ENCODE measurements at places on chromosomes 4 and X. TPM values are rescaled to one million over a fixed set of nuclear protein-coding genes. Genes with fewer than 3 reads are reported as not detected.

DNA sequence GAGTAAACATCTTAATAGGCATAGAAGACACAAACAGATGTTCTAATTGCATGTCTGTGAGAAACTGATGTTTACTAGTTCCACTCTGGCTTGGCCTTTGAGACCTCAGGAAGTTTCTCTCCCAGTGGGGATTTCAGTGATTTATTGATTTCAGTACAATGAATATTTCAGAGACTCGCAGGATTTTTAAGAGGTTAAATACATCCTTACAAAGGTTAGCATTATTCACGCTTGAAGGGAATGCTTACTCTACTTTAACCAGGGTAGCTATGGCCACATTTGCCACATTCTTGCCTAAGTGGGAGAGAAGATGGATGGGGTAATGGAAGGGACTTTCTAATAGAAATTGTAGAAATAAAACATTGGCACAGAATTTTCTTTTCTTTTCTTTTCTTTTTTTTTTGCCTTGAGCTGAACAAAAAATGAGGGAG lies 480.1 kb downstream of the SPRY1 start:
- H3K4me3 ChIP-seq, result no peak overlapping the region
- DNase-seq, result no peak
- H3K27ac ChIP-seq, result no peak overlapping the region
- no peaks in the 10 kb centered on the region for H3K4me1 ChIP-seq
- no peaks in the 10 kb centered on the region for H3K27me3 ChIP-seq

- no peaks in the 10 kb centered on the region for H3K27me3 ChIP-seq
- no peaks in the 10 kb centered on the region for H3K36me3 ChIP-seq
- H3K4me1 ChIP-seq, result no peaks in the 10 kb centered on the region
- no peak for DNase-seq
Observed at GRCh38 chr4:166625018-166625637, 609.2 kb downstream of the SPOCK3 start.

DNA sequence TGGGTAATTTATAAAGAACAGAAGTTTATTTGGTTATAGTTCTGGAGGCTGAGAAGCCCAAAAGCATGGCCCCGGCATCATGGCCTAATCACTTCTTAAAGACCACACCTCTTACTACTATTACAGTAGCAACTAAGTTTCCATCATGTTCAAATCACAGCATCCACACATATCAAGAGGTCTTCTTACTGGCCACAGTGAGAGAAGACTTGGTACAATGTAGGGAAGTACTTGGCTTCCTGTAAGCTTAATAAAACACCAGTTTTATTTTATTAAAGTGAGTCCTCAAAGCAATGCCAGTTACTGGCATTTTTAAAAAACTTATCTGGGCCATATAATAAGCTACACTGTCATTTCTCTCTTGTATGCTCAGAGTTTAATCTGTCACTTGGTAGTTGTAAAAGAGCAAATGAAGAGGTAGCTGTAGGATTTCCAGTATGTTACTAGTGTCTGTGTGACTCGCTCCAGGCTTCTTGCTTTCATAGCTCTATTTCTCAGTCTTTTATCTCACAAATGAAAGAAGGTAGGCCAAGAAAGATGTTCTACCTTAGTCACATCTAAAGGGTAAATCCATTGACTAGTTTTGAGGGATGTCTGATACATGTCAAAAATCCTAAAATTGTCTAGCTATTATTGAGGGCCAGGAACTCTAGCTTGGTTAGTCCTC lies 159.2 kb upstream of the CPEB2 start:
- H3K27ac ChIP-seq, result no peak overlapping the region
- no peak for DNase-seq
- H3K4me3 ChIP-seq, result no peak overlapping the region
- no peaks in the 10 kb centered on the region for H3K36me3 ChIP-seq
- no peaks in the 10 kb centered on the region for H3K27me3 ChIP-seq
- H3K4me1 ChIP-seq, result no peaks in the 10 kb centered on the region

DNA sequence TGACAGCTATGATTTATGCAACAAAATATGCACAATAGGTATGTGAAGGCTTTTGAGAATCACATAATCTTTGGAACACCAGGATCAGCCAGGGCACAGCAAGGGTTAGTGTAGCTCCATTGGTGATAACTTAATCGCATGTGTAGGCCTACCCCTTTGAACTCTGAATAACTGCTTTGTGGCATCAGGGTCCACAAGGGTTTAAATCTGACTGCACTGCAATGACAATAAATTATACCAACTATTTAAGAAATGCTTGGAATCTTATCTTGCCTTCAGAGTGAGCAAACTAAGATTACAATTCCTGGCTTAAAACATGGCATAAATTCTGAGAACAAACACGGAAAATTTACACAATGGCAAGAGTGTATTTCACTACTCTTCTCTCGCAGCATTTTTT lies 245.8 kb downstream of the FBXO8 start:
- no peaks in the 10 kb centered on the region for H3K27me3 ChIP-seq
- DNase-seq, result no peak
- no peak overlapping the region for H3K27ac ChIP-seq
- H3K4me1 ChIP-seq, result no peaks in the 10 kb centered on the region
- H3K4me3 ChIP-seq, result no peak overlapping the region

DNA sequence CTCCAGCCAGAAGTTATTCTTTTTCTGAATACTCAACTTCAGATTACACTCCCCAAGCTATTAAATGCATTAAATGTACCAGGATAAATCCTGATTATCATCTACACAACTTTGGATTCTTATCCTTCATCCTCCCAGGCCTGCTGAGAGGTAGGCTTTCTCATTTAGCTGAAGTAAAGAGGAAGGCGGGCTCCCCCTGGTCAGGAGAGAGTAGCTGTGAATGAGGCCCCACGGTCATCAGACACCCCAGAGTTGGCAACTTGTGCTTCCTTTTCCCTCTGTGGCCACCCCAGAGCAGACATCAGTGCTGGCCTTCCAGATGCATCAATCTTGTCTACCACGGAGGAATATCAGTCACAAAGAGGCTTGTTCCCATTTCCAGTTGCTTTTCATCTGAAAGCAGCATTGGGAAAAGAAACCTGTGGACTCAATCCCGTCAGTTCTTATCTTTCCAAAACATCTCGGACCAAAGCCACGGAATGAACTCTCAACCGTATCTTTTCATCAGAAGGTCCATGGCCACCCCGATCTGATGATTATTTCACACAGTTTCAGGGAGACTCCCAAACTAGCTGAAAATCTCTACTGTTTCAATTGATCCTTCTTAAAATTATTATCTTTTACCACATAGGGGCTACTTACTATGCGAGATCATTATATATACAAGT lies 79.2 kb downstream of the FBXO8 start:
- no peak for DNase-seq
- no peaks in the 10 kb centered on the region for H3K36me3 ChIP-seq
- no peaks in the 10 kb centered on the region for H3K4me1 ChIP-seq
- H3K4me3 ChIP-seq, result no peak overlapping the region

The F8A1 gene
- 122 TPM for total RNA-seq

DNA sequence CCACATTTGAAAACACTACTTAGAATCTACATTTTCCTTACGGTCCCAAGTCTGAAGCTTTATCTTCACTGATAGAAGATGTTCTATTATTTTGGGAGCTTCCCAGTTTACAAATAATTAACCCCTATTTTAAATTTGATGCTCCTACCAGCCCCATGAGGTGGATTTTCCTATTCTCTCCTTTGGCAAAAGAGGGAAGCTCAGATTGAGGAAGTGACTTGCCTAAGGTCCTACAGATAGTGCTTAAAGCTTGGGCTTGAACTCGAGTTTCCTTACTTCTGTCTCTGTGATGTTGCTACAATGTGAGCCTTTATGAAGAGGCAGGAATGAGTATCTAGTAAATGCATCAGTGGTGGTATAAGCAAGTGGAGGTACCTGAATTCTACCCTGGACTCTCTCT lies 27.5 kb downstream of the HEPH start:
- no peak overlapping the region for H3K4me3 ChIP-seq
- DNase-seq, result no peak
- no peaks in the 10 kb centered on the region for H3K27me3 ChIP-seq

The MAOA gene
- total RNA-seq, result 0.23 TPM

The GLRB gene
- 1.8 TPM for total RNA-seq

The SMAD1 gene
- total RNA-seq, result 24.1 TPM

The CXCL13 gene
- total RNA-seq, result not detected

The SCD5 gene
- 2.0 TPM for total RNA-seq

The CYSLTR1 gene
- total RNA-seq, result not detected

- H3K4me3 ChIP-seq, result no peak overlapping the region
- H3K36me3 ChIP-seq, result no peaks in the 10 kb centered on the region
- no peaks in the 10 kb centered on the region for H3K4me1 ChIP-seq
Observed at GRCh38 chr4:69780141-69780540, 19.7 kb upstream of the SULT1B1 start.

The BMPR1B gene
- total RNA-seq, result 0.62 TPM

GRCh38 chr4:94228493-94229216 lies 21.0 kb downstream of the SMARCAD1 start:
- peaks cover 5% of the 10 kb centered on the region for H3K36me3 ChIP-seq
- H3K4me1 ChIP-seq, result no peaks in the 10 kb centered on the region
- no peaks in the 10 kb centered on the region for H3K27me3 ChIP-seq
- H3K27ac ChIP-seq, result no peak overlapping the region
- H3K4me3 ChIP-seq, result no peak overlapping the region
